ENCODE measurements at places on chromosomes 12 and 14. TPM values are rescaled to one million over a fixed set of nuclear protein-coding genes. Genes with fewer than 3 reads are reported as not detected.
A peak's percentile ranks its signal among the peaks of the same experiment; 100 is the strongest.

DNA sequence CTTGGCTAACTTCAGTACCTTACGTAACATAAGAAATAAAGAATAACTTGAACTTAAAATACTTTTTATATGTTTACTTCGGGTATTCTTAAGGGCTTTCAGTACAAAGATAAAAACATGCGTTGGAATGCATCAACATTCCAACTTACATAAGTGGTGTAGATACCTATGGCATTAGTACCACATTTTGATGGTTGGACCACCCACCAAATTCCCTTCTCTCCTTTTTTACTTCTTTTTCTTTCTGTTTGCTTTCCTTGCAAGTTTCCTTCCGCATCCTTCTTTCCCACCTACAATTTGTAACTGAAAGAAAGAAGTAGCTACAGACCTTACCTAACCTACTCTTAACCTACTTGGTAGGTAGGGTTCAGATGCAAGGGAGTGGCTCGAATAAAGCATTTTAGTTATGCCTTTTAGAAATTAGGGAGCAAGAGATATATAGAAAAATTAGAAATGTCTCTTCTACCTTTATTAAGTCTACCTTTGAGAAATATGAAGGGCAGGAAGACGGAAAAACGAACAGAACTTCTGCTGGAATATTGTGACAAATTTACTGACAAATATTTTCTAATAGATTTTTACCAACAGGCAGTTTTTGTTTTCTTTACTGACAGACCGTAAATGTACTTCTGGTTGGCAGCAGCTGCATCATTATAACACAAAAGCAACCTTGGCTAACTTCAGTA, 2.1 kb upstream of the ARHGAP5 start:
- DNase-seq, result no peak

The GOLGA5 gene
- polyA plus RNA-seq, result 21.9 TPM

The CMKLR1 gene
- 1.4 TPM for polyA plus RNA-seq

GRCh38 chr12:6336889-6337853, 4.7 kb downstream of the TNFRSF1A start:
- DNase-seq, result peak; percentile 31

GRCh38 chr12:8958066-8958465, 8.6 kb upstream of the M6PR start:
- no peak for DNase-seq

The LRRC43 gene
- not detected for polyA plus RNA-seq

DNA sequence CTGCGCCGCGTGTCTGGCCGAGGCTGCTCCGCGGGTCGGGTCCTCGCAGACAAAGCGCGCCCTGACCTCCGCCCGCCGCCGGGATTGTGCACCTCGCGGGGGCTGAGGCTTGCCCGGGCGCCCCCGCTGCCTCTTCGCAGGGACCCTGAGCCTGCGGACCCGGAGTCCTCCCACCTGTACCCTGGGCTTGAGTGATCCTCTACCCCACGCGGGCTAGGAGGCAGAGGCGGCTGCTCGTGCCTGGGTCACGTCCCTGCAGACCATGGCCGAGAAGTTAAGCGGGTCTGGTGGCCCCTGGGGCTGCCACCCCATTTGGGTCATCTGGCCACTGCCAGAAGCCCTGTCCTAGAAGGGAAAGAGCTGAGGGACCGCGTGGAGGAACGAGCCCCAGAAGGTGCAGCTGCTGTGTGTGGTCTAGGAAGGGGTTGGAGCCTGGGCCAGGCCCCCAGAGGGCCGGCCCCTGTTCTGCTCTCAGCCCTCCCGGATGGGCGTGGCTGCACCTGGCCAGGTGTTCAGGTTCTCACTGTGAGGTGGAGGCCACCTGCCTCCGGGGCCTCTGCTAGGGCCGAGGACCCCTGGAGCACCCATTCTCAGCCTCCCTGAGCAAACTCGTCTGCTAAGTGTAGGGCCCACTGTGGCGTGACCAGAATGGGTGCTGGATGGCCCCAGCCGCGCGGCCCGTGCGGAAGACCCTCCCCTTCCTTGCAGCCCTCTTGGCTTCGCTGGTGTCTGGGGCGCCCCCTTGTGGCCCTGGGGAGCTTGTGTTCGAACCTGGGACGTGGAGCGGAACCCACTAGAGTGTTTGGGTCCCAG, 49.6 kb downstream of the LRCOL1 start:
- DNase-seq, result peak; percentile 51

DNA sequence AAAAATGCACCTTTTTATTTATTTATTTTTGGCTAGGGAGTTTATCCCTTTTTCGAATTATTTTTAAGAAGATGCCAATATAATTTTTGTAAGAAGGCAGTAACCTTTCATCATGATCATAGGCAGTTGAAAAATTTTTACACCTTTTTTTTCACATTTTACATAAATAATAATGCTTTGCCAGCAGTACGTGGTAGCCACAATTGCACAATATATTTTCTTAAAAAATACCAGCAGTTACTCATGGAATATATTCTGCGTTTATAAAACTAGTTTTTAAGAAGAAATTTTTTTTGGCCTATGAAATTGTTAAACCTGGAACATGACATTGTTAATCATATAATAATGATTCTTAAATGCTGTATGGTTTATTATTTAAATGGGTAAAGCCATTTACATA, 14.9 kb upstream of the SNAPC1 start:
- no peak for DNase-seq

The ULK1 gene
- polyA plus RNA-seq, result 30.0 TPM

The COX8C gene
- not detected for polyA plus RNA-seq

- peak; percentile 57 for DNase-seq
These were observed 65.6 kb downstream of the CCDC88C start for GRCh38 chr14:91352053-91352452.

The SLC10A1 gene
- 0.12 TPM for polyA plus RNA-seq

DNA sequence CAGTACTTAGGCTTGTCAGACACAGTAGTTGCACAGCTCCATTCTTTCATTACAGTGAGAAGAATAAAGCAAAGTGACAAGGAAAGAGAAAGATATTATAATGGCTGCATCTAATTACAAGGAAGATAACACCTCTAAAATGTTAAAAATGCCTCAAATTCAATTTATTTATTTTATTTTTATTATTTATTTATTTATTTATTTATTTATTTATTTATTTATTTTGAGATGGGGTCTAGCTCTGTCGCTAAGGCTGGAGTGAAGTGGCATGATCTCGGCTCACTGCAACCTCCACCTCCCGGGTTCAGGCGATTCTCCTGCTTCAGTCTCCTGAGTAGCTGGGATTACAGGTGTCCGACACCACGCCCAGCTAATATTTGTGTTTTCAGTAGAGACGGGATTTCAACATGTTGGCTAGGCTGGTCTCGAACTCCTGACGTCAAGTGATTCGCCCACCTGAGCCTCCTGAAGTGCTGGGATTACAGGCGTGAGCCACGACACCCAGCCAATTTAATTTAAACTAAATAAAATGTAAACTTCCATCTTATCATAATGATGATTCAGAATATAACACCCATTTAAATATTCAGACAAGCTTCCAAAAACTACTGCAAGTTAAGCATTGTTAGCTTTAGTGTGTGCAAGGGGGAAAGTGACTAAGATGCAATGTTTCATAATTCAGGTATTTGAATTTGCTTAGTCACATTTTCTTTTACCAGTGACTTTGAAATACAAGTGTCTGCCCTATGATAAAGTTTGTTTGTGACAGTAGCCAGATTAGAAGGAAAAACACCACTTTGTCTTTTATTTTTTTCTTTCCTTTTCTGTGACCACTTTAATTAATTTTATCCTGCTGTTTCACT, 2.4 kb upstream of the CFAP54 start:
- no peak for DNase-seq

The RNF34 gene
- 32.4 TPM for polyA plus RNA-seq

The ANO2 gene
- polyA plus RNA-seq, result 0.31 TPM

DNA sequence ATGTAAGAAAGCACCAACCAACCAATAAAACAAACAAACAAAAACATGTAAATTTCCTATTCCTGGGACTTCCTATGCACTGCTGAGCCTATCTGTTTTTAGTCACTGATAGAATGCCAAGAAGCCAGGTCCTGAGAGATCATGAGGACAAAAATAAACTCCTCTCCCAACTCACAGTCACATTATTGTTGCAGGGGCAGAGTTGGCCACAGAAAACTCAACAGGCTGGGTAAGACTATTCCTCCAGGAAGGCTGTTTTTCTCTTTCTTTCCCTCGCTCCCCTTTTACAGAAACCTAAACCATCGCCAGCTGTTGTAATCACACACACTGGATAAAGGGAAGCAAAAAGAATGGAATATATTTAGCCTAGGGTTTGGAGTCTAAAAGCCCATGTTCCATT, 55.8 kb upstream of the METAP2 start:
- DNase-seq, result no peak

DNA sequence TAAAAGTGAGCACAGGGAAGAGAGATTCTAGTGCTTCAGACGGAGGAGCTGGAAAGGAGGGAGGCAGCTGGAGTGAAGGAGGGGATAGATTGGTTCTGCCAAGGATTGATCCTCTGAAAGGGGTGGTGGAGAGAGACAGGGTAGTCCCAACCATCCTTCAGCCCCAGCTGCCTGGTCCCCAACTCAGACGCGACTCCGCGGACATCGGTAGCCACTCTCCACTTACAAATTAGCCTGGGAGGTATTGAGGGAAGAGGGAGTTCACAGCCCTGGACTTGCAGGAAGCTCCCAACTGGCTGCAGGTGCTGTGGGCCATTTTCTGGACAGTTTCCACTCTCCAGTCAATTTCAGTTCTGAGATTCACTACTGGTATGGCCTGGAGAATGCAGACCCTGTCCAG, 1.2 kb downstream of the PLEKHD1 start:
- DNase-seq, result no peak

GRCh38 chr12:51917746-51918453, 10.6 kb downstream of the ACVRL1 start:
- DNase-seq, result no peak

The SPIC gene
- 0.19 TPM for polyA plus RNA-seq

The GNB3 gene
- polyA plus RNA-seq, result not detected

The LALBA gene
- not detected for polyA plus RNA-seq

- no peak for DNase-seq
These were observed 274.7 kb downstream of the FOXN3 start for GRCh38 chr14:89142366-89142765.

DNA sequence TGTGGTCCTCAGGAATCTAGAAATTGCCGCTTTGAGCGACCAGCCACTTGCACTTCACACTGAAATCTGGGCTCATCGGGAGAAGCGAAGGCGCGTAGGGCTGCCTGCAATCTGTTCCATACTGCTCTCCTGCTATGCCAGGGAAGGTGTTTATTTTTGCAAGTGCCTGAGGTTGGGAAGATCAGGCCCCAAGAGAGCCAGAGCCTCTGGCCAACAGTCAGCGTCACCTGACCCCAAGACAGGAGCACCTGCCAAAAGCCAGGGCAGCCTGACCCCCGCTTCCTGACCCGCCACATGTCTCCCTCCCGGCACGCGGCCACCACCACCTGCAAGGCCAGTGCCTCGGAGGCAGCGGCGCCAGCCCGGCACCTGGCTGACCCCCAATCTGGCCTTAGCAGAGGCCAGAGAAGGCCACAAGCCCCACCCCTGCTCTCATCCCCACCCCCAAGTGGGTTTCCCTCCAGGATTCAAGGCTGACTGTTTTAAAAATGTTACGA, 94.4 kb downstream of the CHGA start:
- no peak for DNase-seq

The ADAM20 gene
- polyA plus RNA-seq, result 0.09 TPM

DNA sequence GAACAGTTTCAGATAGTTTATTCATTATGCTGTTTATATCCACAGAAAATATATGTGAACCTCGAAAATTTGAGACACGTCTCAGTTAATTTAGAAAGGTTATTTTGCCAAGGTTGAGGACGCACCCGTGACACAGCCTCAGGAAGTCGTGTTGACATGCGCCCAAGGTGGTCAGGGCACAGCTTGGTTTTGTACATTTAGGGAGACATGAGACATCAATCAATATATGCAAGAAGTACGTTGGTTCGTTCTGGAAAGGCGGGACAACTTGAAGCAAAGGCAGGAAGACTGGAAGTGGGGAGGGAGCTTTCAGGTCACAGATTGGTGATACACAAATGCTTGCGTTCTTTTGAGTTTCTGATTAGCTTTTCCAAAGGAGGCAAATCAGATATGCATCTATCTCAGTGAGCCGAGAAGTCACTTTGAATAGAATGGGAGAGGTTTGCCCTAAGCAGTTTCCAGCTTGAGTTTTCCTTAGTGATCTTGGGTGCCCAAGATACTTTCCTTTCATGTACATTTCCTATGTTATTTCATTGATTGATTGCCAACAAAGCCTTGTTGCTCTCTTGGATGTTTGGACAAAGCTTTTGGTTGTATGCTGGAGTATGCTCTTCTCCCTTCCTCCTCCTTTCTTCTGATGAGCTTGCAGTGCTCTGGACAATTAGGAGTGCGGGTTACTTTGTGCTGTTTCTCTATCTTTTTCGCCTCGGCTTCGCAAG, 3.2 kb downstream of the SNAPC1 start:
- no peak for DNase-seq

The LRFN5 gene
- not detected for polyA plus RNA-seq

The KCNC2 gene
- not detected for polyA plus RNA-seq

Measured in small intestine (tissue), 16 donors.